Neural progenitor cell (in vitro differentiated cells): ENCODE measurements at places on chromosomes 7 and 10. TPM values are rescaled to one million over a fixed set of nuclear protein-coding genes. Genes with fewer than 3 reads are reported as not detected.

- DNase-seq: no peak
Measured at GRCh38 chr10:80187060-80187459, 18.3 kb downstream of the ANXA11 start.

GRCh38 chr7:22762866-22763265 is 35.9 kb downstream of the IL6 start:
- no peak for DNase-seq

DNA sequence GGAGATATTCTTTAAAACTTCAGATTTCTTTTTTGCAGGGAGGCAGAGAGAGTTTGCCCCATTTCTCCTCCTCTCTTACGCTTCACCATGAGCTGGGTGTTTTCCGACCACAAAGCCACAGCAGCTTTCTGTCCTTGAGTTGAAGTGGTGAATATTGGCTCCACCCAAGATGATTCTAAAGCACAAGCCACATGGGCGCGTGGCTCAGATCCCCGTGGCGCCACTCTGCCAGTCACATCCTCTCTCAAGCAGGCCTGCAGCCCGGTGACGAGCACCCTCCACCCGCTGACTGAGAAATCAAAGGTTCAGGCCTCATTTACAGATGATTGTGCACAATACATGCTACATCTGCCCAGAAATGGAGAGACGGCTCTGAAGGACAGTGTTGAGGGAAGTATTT is 27.6 kb upstream of the RNF32 start:
- DNase-seq: no peak

DNA sequence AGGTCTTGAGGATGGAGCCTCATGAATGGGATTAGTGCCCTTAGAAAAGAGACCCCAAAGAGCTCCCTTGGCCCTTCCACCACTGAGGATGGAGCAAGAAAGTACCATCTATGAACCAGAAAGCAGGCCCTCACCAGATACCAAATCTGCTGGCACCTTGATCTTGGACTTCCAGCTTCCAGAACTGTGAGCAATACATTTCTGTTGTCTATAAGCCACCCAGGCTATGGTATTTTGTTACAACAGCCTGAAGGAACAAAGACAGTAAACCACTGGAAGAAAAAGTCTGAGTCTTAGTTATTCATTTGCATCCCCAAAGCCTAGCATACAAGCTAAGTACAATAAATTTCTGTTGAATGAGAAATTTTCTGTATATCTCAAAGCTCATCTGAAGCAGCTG is 37.9 kb upstream of the TNS3 start:
- DNase-seq: no peak

- DNase-seq: no peak
Measured at GRCh38 chr7:148669927-148670326, 28.8 kb upstream of the CUL1 start.

DNA sequence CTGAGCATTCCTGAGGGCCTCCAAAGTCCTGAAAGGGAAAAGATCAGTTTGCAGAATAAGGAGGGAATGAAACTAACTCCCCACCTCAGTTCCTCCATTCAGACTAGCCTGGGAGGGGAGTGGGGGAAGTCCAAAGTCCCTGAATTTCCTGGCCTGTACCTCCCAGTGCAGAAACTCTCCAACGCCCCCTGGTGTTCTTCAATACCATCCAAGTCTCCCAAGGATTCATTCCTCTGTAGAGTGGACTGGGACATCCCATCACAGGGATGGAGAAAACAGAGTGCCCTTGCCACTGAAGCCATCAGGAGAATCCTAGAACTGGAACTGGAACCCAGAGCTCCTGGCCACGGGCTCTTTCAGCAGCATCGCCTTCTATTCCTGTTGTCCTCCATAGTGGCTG is 1.6 kb upstream of the COL13A1 start:
- peak; percentile 84 for DNase-seq

DNA sequence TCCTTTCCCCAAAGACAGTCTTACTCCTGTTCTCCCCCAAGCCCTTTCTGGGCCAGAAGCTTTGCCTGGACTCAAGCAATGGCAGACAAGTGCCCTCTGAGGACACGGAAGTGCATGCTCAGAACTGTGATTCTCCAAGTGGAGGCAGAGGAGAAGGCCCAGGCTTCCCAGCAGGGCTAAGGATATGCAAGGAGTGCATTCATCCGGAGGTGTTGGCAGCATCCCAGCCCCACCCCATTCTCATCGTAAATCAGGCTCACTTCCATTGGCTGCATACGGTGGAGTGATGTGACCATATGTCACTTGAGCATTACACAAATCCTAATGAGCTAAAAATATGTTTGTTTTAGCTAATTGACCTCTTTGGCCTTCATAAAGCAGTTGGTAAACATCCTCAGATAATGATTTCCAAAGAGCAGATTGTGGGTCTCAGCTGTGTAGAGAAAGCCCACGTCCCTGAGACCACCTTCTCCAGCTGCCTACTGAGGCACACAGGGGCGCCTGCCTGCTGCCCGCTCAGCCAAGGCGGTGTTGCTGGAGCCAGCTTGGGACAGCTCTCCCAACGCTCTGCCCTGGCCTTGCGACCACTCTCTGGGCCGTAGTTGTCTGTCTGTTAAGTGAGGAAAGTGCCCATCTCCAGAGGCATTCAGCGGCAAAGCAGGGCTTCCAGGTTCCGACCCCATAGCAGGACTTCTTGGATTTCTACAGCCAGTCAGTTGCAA is 1.4 kb upstream of the RBP3 start:
- no peak for DNase-seq

Gene ACTR3C
- not detected in 2 replicates for total RNA-seq

Gene LFNG
- 58.0 and 177 TPM in 2 replicates for total RNA-seq

Gene ZCWPW1
- total RNA-seq: 1.4 and 1.8 TPM in 2 replicates

Gene ENTPD1
- 0.46 and 1.6 TPM in 2 replicates for total RNA-seq

Gene WDFY4
- total RNA-seq: not detected in 2 replicates
